ENCODE measurements at places on chromosomes 5 and 9. TPM values are rescaled to one million over a fixed set of nuclear protein-coding genes. Genes with fewer than 3 reads are reported as not detected.
A peak's percentile ranks its signal among the peaks of the same experiment; 100 is the strongest.

The STC2 gene
- total RNA-seq = 42.2 TPM

The COL23A1 gene
- not detected for total RNA-seq

The AK8 gene
- 7.2 TPM for total RNA-seq

DNA sequence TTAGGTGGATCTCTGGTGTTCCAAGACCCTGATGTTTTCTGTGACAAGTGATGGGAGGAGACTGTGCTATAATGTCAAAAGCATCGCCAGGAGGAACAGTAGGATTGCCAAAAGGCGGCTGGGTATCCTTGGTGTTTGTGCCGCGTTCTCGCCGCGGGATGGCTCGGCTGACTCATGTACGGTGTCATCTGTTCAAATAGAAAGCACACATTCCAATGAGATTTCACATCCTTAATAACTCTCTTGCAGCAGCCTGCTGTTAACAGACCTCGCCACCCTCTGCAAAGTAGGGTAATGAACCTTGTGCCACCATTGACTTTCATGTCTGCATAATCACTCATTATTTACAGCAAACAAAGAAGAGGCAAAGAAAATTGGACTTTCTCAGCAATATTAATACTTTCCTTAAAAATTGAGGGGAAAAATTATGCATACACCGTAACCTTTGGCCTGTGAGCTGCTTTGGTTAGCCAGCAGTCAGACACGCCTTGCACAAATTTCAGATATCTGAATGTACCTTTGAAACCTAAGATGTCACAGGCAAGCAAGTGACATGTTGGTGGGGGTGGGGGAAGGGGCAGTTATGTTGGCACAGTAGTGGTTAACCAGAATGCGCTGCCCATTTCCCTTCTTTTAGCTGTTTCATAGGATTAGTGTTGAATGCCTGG lies 289.4 kb downstream of the EFNA5 start:
- DNase-seq = peak; percentile 44

DNA sequence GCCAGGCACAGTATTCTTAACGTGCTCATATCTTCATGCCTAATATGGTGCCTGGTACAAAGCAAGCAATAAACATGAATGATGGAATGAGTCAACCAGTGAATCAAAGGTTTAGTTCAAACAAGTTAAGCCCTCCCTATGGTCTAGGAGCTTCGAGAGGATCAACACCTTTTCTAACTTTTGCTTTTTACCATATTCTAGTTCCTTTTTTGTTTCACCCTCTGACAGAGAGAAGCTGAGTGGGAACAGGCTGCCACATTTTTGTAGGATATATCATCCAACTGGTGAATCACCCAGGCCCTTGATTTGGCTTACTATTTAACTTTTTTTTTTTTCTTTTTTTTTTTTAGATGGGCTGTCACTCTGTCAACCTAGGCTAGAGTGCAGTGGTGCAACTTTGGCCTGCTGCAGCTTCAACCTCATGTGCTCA lies 39.3 kb upstream of the TNC start:
- peak; percentile 41 for DNase-seq

DNA sequence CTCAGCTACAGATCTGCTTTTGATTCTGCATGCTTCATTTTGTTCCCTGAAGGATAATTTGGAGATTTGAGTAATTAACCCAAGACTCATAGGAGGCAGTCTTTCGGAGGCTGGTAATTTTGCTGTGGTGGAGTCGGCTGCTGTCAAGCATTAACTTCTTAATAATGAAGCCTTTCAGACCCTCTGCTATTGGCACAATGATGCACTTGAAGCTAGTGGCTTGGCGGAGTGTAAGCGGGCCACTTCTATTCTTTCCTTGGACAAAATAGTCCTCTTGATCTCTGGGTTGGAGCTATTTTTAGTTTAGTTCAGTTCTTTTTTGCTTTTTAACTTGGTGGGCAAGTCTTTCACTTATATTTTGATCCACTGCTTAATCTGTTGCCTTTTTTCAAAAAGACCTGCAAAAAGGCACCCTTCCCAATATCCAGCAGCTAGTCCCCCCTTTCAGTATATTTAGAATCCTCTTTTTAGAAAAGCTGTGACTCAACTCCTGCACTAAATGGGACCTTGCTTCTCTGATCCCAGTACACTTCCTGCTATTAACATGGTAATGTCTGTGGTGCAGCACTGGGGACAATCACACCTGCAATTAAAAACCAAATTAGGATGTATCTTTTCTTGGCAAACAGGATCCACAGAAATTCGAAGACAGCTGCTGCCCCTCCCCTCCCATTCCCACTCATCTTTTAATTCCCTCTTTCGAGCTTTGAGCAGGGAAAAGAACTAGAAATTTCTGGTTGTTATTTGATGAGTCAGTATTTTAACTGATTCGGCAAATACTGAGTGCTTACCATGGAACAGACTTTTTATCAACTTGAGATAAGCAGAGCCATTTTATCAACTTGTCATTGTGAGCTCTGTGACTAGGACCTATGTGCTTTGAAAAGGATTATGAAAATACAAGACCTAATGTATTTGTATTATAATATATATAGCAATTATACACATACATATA lies 169.4 kb upstream of the ANKRD55 start:
- DNase-seq = no peak

- DNase-seq = no peak
These were observed 3.5 kb downstream of the IRF1 start for GRCh38 chr5:132487095-132487428.

DNA sequence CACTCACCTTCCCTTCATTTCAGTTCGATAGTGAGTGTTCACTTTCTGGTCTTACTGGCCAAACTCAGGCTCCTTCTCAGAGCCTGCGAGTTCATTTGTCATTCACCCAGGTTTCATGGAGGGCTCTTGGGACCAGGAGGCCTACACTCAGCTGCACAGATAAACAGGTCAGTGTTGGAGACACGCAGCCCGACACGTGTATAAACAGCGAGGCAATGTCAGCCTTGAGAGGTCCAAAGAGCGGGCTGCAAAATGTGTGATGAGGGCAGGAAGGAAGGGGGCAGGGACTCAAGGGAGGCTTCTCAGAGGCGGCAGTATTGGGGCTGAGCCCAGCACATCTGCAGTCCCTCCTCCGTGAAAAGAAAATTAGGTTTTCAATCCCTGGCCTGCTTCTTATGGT lies 82.6 kb upstream of the ZNF618 start:
- no peak for DNase-seq

- no peak for DNase-seq
These were observed 2.7 kb downstream of the CDC42SE2 start for GRCh38 chr5:131266370-131267060.

GRCh38 chr5:173746047-173746646 lies 129.7 kb upstream of the BOD1 start:
- DNase-seq = peak; percentile 52

The GRM6 gene
- not detected for total RNA-seq

- DNase-seq = no peak
These were observed 82.1 kb downstream of the CCDC192 start for GRCh38 chr5:127785098-127785927.

The TJP2 gene
- total RNA-seq = 143 TPM

The FAXDC2 gene
- 0.73 TPM for total RNA-seq

The INSYN2B gene
- 0.13 TPM for total RNA-seq

GRCh38 chr5:142601432-142601831 lies 84.5 kb downstream of the FGF1 start:
- no peak for DNase-seq

DNA sequence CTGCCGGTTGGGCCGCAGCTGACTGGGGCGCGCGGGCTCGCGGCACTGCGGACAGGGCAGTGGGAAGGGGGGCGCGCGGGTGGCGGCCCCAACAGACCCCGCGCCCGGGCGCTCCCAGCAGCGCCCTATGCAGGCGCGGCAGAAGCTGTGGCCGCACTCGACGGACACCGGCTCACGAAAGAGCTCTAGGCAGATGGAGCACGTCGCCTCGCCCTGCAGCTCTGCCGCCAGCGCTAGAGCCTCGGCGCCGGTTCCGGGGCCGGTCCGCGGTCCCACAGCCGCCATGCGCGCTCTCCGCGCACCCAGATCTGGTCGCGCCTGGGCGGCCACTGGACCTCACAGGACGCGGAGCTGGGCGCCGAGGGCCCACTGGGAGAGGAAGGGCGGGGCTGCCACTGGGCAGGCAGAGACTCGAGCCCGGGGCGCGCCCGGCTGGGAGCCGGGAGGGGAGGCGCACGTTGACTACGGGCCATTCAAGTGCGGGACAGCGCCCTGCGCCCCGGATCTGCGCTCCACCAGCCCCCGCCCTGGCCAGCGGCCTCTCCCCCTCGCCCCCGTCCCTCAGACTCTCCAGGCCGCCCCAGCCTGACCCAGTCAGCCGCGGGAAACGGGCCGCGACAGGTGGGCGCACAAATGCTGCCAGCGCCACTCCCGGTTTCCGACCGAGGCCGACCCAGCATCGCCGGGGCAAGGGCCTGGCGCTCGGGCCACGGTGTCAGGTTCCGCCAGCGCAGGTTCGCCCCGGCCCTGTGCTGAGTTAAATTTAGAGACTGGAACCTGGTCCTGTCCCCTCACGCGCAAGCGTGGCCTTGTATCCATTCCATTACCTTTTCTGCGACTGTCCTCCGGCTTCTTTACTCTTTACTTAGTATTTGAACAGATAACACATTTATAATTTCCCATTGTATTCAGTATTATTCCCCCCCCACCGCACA lies at the start of gene TRIM7:
Gene TRIM7, minus strand, starts transcription at position 371 of the 935 bp plus-strand sequence. Its CDS starts 86 bp downstream, at position 285.
- DNase-seq = no peak

The KYAT1 gene
- 27.6 TPM for total RNA-seq

DNA sequence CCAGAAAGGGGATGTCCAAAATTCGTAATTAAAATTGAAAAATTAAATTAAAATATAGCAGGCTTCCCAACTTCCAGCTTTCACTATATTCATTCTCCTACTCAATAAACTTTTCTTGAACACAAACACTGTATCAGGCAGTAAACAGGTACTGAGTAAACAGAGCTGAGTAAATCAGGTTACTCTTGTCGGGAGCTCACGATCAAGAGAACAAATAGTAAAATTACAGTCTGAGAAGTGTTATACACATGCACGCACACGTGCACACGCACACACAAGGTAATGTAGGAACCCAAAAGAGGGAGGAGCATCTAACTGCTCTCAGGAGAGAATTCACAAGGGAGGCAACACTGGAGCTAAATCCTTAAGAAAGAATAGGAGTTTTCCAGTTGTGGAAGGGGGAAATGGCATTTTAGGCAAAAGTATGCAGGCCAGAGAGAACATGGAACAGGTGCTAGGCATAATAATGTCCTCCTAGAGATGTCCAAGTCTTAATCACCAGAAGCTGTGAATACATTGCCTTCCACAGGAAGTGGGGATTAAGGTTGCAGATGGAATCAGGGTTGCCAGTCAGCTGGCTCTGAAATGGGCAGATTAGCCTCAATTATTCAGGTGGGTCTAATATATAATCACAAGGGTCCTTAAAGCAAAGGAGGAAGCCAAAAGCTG lies 598.8 kb upstream of the BRINP1 start:
- no peak for DNase-seq

DNA sequence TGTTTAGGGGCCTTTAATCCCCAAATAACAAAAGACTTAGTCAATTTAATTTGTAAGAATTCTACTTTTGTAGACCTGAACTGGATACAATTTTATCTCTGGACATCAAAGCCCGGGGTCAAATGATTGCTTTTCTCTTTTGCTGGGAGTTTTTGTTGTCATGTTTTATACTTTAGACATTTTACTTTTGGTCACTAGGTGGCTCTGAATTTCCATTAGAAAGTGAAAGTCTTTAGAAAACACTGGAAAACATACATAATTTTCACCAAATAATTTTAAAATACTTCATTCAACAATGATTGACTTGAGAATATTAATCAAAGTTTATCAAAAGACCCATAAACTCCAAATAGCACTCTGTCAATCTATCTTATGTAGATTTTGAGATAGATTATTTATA lies 2.8 kb upstream of the PCA3 start:
- no peak for DNase-seq

The KCNV2 gene
- not detected for total RNA-seq

GRCh38 chr5:19988457-19988856 lies 457 bp upstream of the CDH18 start:
- DNase-seq = no peak

- no peak for DNase-seq
These were observed 19.0 kb downstream of the DMGDH start for GRCh38 chr5:79050498-79050897.

- DNase-seq = no peak
These were observed 167.2 kb downstream of the CACNA1B start for GRCh38 chr9:138044485-138045383.

The EGFL7 gene
- 53.1 TPM for total RNA-seq

- DNase-seq = no peak
These were observed 146.4 kb downstream of the SGCD start for GRCh38 chr5:156473269-156473908.

GRCh38 chr5:68214482-68215207 lies 911 bp upstream of the PIK3R1 start:
- DNase-seq = no peak

The RAD17 gene
- 22.4 TPM for total RNA-seq

DNA sequence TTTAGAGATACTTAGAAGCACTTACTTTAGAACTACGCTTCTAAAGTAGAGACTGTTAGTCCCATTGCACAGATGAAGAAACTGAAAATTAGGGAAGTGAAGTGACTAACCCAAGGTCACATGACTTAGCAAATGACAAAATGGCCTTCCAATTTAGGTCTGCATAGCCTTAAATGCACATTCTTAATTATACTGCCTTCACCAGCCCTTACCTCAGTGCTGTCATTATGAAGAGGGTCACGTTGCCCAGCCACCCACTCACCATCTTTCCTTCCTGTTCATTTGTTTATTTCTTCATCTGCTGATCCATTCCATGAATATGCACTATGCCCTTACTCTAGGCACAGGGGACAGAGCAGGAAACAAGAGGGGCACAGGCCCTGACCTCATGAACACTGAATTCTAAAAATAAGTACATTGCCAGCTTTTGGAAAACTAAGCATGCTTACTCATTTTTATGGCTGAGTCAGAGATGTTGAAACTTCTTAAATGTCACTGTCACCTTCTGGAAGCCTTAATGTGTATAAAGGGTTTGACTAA lies 8.6 kb downstream of the HAVCR2 start:
- no peak for DNase-seq

GRCh38 chr5:60841361-60841760 lies 2.7 kb downstream of the ELOVL7 start:
- DNase-seq = no peak

The PHYHD1 gene
- total RNA-seq = 4.2 TPM

The MARCHF6 gene
- 364 TPM for total RNA-seq

The C9orf152 gene
- total RNA-seq = 0.74 TPM

- DNase-seq = peak; percentile 84
These were observed 24.8 kb downstream of the CCNJL start for GRCh38 chr5:160287378-160288051.

Data from PC-9 (cell line).